AG04449 (cell line): ENCODE measurements at places on chromosomes 5 and 9.

- no peak for DNase-seq
Measured at GRCh38 chr5:119080936-119081335, 10.0 kb downstream of the DMXL1 start.

DNA sequence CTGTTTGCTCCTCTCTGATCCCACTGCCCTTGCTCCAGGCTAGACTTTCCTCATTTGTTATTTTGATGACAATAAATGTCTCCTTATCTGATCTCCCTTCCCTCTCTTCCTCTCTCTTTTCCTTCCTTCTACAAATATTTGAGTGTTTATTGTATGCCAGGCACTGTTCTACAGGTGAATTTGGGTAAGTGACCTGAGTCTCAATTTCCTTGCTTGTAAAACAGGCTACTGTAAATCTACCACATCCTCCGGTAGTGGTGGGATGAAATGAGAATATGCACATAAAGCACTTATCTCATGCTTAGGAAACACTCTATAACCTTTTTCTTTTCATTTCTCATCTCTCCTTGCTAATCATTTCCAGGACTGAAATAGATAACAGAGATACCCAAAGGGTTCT is 86.4 kb downstream of the HMHB1 start:
- DNase-seq, result no peak

GRCh38 chr9:76592091-76592973 is 133.3 kb downstream of the GCNT1 start:
- DNase-seq, result no peak

- no peak for DNase-seq
Measured at GRCh38 chr9:23477908-23478307, 348.1 kb downstream of the ELAVL2 start.

DNA sequence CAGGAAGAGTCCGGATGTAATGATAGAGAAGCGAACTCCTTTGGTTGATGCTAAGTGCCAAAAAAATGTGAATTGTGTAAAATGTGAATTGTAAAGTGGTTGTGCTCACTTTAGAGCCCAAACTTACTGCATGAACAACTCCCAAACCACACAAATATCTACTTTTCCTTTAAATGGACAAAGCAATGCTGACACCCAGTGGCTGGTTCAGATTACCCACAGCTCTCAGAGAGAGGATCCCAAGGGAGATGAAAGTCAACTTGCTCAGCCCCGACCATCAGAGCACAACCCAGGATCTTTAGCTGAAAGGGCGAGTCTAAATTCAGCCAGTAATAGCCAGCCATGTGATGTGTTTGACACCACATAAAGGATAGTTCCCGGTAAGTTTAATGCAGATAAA is 133.7 kb downstream of the NMUR2 start:
- no peak for DNase-seq

GRCh38 chr5:135205632-135206349 is 171.8 kb upstream of the PITX1 start:
- no peak for DNase-seq

DNA sequence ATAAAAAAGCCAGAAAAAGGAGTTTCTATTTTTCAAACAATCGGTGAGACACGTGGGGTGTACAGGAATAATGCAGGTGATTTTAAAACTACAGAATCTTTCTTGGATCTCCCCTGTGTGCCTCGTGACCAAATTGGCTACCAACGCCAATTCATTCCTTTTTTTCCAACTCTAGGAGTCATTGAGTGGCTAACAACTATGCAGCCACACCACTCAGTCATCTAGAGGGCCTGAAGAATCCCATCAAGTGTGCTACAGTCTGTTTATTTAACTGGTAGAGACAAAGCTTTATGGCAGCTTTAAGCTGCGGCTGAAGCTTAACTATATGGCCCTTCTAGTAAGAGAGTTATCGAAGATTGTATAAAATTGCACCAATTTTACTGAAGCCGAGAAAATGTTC is 113.1 kb upstream of the NIPBL start:
- no peak for DNase-seq

GRCh38 chr9:128358861-128359260 is 12.3 kb upstream of the URM1 start:
- DNase-seq, result no peak

- DNase-seq, result no peak
Measured at GRCh38 chr9:18768951-18769622, 263.9 kb downstream of the SAXO1 start.

- DNase-seq, result no peak
Measured at GRCh38 chr5:156920042-156920860, 42.8 kb downstream of the TIMD4 start.

DNA sequence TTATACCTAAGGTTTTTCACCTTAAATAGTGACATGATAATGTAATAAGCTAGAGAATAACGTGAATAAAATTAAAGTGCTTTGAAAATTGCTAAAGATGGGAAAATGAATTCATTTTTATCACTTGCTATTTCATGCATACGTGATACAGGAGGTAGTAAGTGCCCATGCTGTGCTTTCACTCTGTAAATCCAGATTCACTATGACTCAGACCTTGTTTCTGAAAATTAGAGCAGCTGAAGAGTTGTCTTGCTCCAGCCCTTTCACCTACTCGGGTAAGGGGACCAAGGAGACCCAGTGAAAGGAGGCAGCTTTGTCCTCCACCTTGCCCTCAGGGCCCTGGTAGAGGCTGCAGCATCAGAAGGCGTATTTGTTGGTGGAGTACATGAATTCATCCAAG is 87.9 kb downstream of the ANKH start:
- no peak for DNase-seq

GRCh38 chr5:51811883-51812471 is 428.7 kb downstream of the ISL1 start:
- no peak for DNase-seq

DNA sequence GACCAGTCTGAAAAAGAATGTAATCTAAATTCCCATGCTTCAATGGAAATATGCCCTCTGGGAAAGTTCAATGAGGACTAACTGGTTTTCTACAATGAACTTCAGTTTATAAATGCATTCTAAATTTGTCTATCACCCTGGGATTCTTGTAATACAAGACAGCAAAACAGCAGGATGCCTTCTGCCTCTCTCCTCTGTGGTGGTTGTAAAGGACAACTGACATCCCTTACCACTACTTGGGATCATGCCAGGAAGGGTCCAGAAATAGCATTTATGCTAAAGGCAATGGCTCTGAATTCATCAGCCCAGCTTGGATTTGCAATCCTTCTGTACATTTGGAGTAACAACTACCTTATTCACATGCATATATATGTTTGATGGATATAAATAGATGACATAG is 97.3 kb upstream of the ADAMTS16 start:
- DNase-seq, result no peak

GRCh38 chr9:20477940-20478620 is 144.2 kb downstream of the MLLT3 start:
- DNase-seq, result no peak

DNA sequence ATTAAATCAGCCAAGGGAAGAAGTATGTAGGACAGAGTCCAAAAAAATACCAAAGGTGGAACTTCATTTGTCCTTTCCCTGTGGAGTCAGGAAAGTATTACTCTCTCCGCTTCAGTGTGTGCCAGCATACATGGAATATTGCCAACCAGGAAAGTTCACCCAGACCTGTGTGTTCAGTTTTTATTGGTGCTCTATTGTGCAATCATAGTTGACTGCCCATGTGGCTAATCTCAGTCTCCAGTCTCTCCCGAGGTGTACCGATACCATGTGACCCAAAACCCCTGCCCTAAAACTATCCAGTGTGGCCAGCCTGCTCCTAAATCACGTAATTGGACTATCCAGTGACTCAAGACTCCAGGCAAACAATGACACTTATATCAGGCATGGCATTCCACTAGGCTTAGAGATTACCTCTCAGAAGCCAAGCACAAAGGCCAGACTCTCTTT is 38.8 kb downstream of the NFX1 start:
- DNase-seq, result peak; percentile 76

DNA sequence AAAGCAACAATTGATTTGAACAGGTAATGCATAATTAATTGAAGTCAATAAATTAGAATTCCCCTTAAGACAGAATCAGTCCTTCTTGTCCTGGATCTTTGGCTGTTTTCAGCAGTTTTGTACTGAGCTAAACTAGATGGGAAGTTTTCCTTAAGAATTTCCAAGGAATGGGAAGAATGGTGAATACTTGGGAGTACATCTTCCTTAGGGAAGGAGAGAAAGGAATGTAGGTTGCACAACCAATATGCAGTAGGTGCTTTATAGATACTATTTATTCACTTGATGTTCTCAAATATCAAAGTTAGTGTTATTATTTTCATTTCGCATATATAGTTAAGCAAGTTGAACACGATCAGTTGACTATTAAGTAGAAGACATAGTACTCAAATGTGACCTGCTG is 183.5 kb upstream of the MAP1B start:
- DNase-seq, result no peak

DNA sequence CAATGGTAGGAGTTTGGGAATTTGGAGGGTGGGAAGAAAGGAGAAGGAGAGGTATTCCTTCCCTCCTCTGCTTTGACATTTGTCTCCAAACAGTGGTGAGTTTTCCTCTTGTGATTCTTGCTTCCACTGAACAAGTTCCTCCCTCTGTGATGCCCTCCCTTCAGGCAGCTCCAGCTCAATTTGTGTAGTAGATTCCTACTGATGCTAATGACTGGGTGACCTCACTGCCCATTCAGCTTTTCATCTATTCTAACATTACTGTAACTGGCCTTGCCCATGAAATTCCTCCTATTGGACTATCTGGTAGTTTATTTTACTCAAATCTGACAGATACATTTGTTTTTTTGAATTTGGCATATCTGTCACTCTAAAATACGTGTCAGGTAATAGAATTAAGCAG is 121.4 kb downstream of the NFIB start:
- DNase-seq, result no peak

- no peak for DNase-seq
Measured at GRCh38 chr9:36138901-36139300, 2.4 kb downstream of the GLIPR2 start.

DNA sequence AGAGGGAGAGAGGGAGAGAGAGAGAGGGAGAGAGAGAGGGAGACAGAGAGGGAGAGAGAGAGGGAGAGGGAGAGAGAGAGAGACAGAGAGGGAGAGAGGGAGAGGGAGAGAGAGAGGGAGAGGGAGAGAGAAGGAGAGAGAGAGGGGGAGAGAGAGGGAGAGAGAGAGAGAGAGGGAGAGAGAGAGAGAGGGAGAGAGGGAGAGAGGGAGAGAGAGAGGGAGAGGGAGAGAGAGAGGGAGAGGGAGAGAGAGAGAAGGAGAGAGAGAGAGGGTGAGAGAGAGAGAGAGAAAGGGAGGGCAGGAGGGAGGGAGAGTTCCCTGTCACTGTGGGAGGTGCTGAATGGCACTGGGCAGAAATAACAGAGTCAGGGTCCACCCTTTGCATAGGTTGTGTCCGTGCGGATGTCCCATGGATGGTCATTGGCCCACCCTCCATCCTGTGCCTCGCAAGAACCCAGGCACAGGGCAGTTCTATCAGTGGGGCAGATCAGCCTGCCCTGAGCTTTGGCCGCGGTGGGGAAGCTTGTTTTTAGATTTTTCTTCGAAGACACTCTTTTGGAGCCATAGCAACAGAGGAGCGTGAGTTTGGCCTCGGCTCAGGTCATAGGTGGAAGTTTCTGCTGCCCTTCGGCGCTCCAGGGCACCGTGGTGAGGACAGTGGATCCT is 30.1 kb downstream of the ADAMTSL2 start:
- no peak for DNase-seq

- DNase-seq, result no peak
Measured at GRCh38 chr9:34590381-34591247, 1.1 kb upstream of the CNTFR start.

GRCh38 chr9:79896390-79896980 is 324.7 kb downstream of the TLE4 start:
- DNase-seq, result no peak

DNA sequence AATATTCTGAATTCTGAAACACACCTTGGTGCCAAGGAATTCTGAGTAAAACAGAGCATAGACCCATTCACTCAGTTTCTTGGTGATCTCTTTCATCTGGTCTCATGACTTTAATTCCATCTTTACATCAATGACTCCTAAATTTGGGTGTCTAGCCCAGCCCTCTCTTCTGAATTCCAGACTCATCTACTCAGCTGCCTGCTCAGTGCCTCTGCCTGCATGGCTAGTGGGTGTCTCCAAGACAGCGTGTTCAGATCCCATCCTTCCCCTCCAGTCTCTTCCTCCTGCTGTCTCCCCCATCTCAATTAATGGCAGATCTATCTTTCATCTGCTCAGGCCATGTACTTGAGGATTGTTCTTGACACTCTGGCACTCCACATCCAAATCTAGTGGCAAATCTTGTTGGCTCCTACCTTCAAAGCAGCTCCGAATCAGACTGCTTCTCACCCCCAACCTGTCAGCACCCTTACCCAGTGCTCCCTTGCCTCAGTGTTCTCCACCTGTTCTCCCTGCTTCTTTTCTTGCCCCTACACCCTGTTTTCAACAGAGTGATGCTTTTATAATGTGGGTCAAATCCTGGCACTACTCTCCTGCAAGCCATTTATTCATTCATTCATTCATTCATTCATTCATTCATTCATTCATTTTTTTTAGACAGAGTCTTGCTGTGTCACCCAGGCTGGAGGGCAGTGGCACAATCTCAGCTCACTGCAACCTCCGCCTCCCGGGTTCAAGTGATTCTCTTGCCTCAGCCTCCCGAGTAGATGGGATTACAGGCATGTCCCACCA is 5.3 kb downstream of the CAVIN4 start:
- no peak for DNase-seq

GRCh38 chr5:101942321-101942882 is 353.7 kb downstream of the SLCO4C1 start:
- no peak for DNase-seq

DNA sequence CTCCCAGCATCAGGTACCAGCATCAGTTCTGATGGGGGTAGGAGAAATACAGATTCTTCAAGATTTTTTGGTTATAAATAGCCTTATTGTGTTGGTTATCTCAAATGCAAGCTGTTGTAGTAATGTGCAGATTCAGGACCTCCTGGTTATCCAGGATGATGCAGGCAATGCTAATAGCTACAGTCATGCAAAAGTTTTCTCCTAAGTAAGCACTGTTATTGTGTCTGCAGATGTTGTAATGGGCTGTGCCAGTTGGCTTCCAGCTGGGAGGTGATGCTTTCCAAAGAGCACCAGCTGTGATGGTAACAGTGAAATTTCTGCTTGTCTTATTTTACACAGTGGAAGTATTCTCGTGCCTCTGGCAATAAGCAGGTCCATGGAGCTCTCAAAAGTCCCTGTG is 719.2 kb upstream of the CTNND2 start:
- DNase-seq, result no peak

DNA sequence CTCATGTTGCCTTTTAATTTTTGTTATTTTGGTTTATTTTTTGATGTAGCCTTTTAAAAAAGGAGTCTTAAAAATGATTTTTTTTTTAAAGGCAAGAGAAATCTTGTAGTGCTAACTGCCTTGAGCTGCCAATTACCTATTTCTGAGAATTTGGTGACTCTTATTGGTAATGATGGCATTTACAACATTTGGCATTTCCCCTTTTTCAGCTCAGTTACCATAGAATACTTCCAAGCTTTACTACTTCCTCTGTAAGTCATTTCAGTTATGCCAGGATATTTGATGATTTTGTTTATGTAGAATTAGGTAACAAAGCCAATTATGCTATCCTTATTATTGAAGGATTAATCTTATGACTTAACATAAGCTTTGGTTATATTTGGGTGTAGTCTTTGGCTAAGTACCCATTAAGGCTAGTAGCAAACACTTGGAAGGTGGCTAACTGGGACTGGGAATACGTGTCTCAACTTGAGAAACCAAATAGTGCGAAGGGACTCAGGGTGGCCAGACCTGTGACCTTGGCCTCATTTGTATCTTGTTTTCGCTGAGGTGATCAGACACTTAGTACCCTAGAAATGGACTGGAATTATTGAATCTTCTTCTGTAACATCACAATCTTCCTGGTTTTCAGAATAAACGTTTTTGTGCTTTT is 27.7 kb downstream of the CDC37L1 start:
- DNase-seq, result no peak

- no peak for DNase-seq
Measured at GRCh38 chr5:14213253-14213652, 70.1 kb downstream of the TRIO start.
